Activated T-cell treated with anti-CD3 and anti-CD28 coated beads, Interleukin-2, amount 50 U/mL, for 72 hours (primary cell): ENCODE measurements at places on chromosomes 11 and 22. TPM values are rescaled to one million over a fixed set of nuclear protein-coding genes. Genes with fewer than 3 reads are reported as not detected.

Gene TEX12
- total RNA-seq = 0.32 TPM

- H3K27me3 ChIP-seq = peaks cover 4% of the 10 kb centered on the region
- H3K27ac ChIP-seq = no peak overlapping the region
- DNase-seq = no peak
- H3K4me1 ChIP-seq = peaks cover 15% of the 10 kb centered on the region
Observed at GRCh38 chr11:118618115-118618990, 10.9 kb downstream of the PHLDB1 start.

Gene SEPTIN5
- total RNA-seq = 1.8 TPM

Gene PAX6
- 0.76 TPM for total RNA-seq

Gene IL10RA
- 123 TPM for total RNA-seq

GRCh38 chr11:24521601-24522000 lies 24.7 kb downstream of the LUZP2 start:
- no peaks in the 10 kb centered on the region for H3K4me1 ChIP-seq
- no peak overlapping the region for H3K27ac ChIP-seq
- H3K36me3 ChIP-seq = no peaks in the 10 kb centered on the region
- no peak overlapping the region for H3K4me3 ChIP-seq
- H3K27me3 ChIP-seq = no peaks in the 10 kb centered on the region
- DNase-seq = no peak

- no peak for DNase-seq
- no peaks in the 10 kb centered on the region for H3K27me3 ChIP-seq
- H3K36me3 ChIP-seq = peaks cover 5% of the 10 kb centered on the region
- H3K27ac ChIP-seq = peak overlapping the region; percentile 43
- peaks cover 72% of the 10 kb centered on the region for H3K4me1 ChIP-seq
Observed at GRCh38 chr11:46671958-46672315, 28.5 kb downstream of the ARHGAP1 start.

Gene PHOX2A
- not detected for total RNA-seq

Gene SCN3B
- total RNA-seq = 0.05 TPM

Gene POLA2
- total RNA-seq = 54.2 TPM

- no peak overlapping the region for H3K4me3 ChIP-seq
- no peak for DNase-seq
- peaks cover 9% of the 10 kb centered on the region for H3K4me1 ChIP-seq
- H3K27me3 ChIP-seq = peaks cover 6% of the 10 kb centered on the region
- peaks cover under 1% of the 10 kb centered on the region for H3K36me3 ChIP-seq
- no peak overlapping the region for H3K27ac ChIP-seq
Observed at GRCh38 chr11:114377612-114378267, 22.6 kb downstream of the C11orf71 start.

DNA sequence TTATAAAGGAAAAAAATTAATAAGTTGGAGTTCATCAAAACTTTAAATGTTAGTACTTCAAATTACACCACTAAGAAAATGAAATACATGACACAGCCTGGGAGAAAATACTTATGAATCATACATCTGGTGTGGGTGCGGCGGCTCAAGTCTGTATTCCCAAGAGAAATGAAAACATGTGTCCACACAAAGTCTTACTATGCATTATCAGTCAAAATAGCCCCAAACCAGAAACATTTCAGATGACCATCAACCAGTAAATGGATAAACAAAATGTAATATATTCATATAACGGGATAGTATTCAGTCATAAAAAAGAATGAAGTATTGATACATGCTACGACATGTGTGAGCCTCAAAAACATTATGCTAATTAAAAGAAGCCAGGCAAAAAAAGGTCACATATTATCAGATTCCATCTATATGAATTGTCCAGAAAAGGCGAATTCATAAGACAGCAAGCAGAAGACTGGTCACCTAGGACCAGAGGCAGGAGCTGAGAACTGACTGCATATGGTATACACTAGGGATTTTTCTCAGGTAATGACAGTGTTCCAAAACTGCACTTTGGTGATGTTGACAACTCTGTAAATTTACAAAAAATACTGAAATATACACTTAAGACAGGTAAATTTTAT lies 5.3 kb upstream of the AKIP1 start:
- H3K27ac ChIP-seq = no peak overlapping the region
- DNase-seq = no peak
- peaks cover 5% of the 10 kb centered on the region for H3K36me3 ChIP-seq
- H3K27me3 ChIP-seq = peaks cover 35% of the 10 kb centered on the region

GRCh38 chr11:63765688-63766241 lies 2.8 kb downstream of the ZFTA start:
- no peak overlapping the region for H3K27ac ChIP-seq
- no peak for DNase-seq
- peaks cover 16% of the 10 kb centered on the region for H3K4me1 ChIP-seq
- H3K4me3 ChIP-seq = no peak overlapping the region
- H3K27me3 ChIP-seq = peaks cover 5% of the 10 kb centered on the region

DNA sequence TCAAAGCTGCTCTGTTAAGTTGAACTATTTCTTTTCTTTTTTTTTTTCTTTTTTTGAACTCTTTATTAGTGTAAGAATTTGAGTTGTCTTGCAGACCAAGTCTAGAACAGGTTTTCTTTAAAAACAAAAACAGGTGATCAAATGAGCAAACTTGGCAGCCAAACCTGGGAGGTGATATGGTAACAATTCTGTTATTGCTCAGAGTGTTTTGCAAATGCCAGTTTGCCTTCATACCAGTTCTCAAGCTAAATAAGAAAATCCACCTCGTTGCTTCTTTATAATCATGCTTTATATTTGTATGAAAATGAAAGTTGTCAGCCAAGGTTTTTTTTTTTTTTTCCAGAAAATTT lies 76.9 kb downstream of the DEPDC5 start:
- peak; percentile 3 for DNase-seq
- H3K27me3 ChIP-seq = no peaks in the 10 kb centered on the region
- H3K4me1 ChIP-seq = peaks cover 28% of the 10 kb centered on the region
- peaks cover 12% of the 10 kb centered on the region for H3K36me3 ChIP-seq

Gene OMP
- total RNA-seq = not detected

Gene SLC6A5
- not detected for total RNA-seq

- H3K27me3 ChIP-seq = peaks cover 21% of the 10 kb centered on the region
- no peak for DNase-seq
- no peak overlapping the region for H3K4me3 ChIP-seq
- no peaks in the 10 kb centered on the region for H3K4me1 ChIP-seq
Observed at GRCh38 chr11:12876988-12877387, 132.1 kb upstream of the RASSF10 start.

GRCh38 chr11:88421530-88421929 lies 84.0 kb upstream of the CTSC start:
- H3K4me3 ChIP-seq = peak overlapping the region; percentile 67
- DNase-seq = peak; percentile 61
- no peaks in the 10 kb centered on the region for H3K27me3 ChIP-seq
- no peaks in the 10 kb centered on the region for H3K36me3 ChIP-seq
- H3K27ac ChIP-seq = peak overlapping the region; percentile 97

Gene MAPK8IP1
- 0.50 TPM for total RNA-seq

DNA sequence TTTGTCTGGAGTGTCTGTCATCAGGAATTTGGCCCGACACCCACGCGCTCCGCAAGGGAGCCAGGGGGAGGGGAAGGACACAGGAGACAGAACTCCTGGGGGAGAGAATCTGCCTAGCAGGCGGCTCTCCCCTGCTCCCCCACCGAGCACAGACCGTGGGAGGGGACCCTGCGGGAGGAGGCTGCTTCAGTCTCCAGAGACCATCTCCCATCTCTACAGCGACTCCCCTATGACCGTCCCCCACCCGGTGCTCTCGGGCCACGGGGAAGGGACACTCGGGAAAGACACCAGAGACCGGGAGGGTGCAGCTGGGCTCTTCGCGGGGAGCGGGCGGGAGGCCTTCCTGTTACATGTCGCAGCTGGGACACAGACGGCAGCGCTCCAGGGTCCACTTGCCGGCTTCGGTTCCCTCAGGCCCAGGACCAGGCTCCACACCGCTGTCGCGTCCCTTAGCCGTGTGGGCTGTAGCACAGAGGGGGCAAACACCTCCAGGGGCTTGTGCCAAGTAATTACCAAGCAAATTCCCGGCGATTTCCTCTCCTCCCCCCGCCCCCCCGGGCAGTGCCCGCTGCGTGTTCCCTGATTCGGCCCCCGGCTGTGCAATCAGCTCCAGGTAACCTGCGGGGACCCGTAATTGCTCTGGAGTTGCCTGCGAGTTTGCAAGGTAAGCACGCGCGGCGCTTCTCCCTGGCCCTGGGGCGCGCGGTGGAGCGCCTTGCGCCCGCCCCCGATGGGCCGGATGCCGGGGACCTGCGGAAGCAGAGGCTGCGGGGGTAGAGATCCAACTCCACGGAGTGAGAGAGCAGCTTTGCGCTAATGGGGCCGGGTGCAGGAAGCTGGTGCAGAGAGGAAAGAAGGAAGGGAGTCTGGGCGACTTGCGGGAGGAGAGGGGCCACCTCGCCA lies 155.1 kb upstream of the CADM1 start:
- no peak for DNase-seq
- no peaks in the 10 kb centered on the region for H3K4me1 ChIP-seq
- no peak overlapping the region for H3K4me3 ChIP-seq
- H3K36me3 ChIP-seq = no peaks in the 10 kb centered on the region

Gene KCNK4
- 0.35 TPM for total RNA-seq

Gene C11orf21
- 13.6 TPM for total RNA-seq

DNA sequence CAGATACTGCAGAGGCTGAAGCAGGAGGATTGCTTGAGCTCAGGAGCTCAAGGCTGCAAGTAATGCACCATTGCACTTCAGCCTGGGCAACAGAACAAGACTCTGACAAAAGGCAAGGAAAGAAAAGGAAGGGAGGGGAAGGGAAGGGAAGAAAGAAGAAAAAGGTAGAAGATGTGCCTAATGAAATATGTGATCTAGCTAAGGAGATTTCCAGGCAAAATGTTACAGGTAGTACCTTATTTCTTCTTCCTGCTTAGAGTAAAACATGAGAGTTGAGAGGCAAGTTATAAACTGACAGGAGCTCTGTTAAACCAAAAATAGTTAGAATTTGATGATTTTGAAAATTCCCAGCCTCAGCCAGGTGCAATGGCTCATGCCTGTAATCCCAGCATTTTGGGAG lies 4.7 kb upstream of the PELI3 start:
- no peaks in the 10 kb centered on the region for H3K27me3 ChIP-seq
- no peak overlapping the region for H3K27ac ChIP-seq
- H3K36me3 ChIP-seq = peaks cover 2% of the 10 kb centered on the region
- DNase-seq = no peak

DNA sequence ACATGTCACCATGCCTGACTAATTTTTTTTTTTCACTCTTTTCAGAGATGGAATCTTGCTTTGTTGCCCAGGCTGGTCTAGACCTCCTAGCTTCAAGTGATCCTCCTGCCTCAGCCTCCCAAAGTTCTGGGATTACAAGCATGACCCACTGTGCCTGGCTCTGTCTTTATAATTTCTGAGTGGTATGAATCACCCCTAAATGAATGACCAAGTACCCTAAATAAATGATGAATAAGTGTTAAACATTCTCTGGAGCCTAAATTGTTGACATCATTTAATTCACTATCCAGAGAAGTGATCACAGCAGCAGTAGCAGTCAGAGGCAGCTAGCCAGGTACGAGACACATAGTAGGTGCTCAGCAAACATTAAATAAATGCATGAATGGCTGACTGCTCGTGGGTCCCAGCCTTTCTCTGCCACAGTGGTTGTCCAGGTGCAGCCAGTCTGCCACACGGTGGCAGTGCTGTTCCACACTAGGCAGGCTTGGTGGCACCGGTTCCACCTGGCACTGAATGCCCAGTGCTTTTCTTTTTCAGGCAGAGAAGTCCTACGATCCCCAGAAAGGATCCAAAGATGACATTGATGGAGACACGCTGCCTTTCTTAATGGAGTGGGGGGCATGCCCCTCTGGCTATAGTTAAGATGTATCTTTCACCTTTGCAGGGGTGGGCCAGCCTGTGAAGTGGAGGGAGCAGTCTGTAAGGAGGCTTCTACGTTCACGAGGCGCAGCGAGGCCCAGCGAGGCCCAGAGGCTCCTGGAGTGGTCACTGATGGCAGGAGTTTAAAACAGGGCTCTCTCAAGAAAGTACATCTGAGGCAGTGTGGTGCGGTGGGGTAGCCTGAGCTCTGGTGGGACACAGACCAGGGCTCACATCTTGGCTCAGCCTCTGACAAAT lies 8.7 kb upstream of the TTC12 start:
- peak; percentile 79 for DNase-seq
- peaks cover 4% of the 10 kb centered on the region for H3K4me1 ChIP-seq
- H3K27ac ChIP-seq = no peak overlapping the region
- H3K27me3 ChIP-seq = peaks cover 15% of the 10 kb centered on the region
- H3K4me3 ChIP-seq = no peak overlapping the region

Gene FOLH1
- not detected for total RNA-seq

DNA sequence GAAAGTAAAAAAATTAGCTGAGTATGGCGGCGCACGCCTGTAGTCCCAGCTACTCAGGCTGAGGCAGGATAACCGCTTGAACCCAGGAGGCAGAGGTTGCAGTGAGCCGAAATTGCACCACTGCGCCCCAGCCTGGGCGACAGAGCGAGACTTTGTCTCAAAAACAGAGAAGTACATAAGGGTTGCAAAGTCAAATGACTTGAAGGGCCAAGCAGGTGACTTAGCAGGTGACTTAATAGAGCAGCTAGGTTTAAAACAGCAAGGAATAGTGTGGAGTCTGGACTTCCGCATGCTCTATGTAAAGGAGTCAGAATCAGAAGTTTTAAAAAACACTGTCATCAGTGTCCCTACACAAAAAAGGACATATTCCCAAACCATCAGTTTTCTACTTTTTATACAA lies 31.7 kb downstream of the EP300 start:
- DNase-seq = no peak
- peak overlapping the region; percentile 46 for H3K27ac ChIP-seq
- no peak overlapping the region for H3K4me3 ChIP-seq
- no peaks in the 10 kb centered on the region for H3K27me3 ChIP-seq

GRCh38 chr11:111603611-111604130 lies 1.4 kb downstream of the SIK2 start:
- no peak for DNase-seq
- peak overlapping the region; percentile 64 for H3K27ac ChIP-seq
- H3K4me3 ChIP-seq = peak overlapping the region; percentile 92
- no peaks in the 10 kb centered on the region for H3K36me3 ChIP-seq
- H3K4me1 ChIP-seq = peaks cover 29% of the 10 kb centered on the region

Gene RFPL1
- total RNA-seq = not detected

- peak within 1 kb of the TSS; percentile 99 for H3K4me3 ChIP-seq
- H3K27ac ChIP-seq = peak within 1 kb of the TSS; percentile 99
- H3K27me3 ChIP-seq = no peaks in the 10 kb centered on the region
Observed at GRCh38 chr11:110429731-110430266, at the start of gene FDX1. Gene FDX1 (plus strand): TSS chr11:110429948. CDS start chr11:110430121, 173 bp downstream.

- no peaks in the 10 kb centered on the region for H3K36me3 ChIP-seq
- DNase-seq = no peak
- no peaks in the 10 kb centered on the region for H3K4me1 ChIP-seq
- H3K27me3 ChIP-seq = no peaks in the 10 kb centered on the region
- H3K4me3 ChIP-seq = no peak overlapping the region
- H3K27ac ChIP-seq = no peak overlapping the region
Observed at GRCh38 chr11:73453562-73453961, 77.4 kb downstream of the RELT start.

- H3K4me1 ChIP-seq = no peaks in the 10 kb centered on the region
- H3K27ac ChIP-seq = no peak overlapping the region
- H3K4me3 ChIP-seq = no peak overlapping the region
- no peak for DNase-seq
- H3K27me3 ChIP-seq = no peaks in the 10 kb centered on the region
- no peaks in the 10 kb centered on the region for H3K36me3 ChIP-seq
Observed at GRCh38 chr11:104145062-104145461, 18.9 kb downstream of the PDGFD start.

GRCh38 chr11:30245621-30246020 lies 14.8 kb downstream of the FSHB start:
- no peak overlapping the region for H3K4me3 ChIP-seq
- peaks cover 7% of the 10 kb centered on the region for H3K4me1 ChIP-seq
- H3K27ac ChIP-seq = no peak overlapping the region

Gene APOL1
- 32.7 TPM for total RNA-seq

- peak overlapping the region; percentile 71 for H3K27ac ChIP-seq
- H3K4me1 ChIP-seq = peaks cover 60% of the 10 kb centered on the region
- peaks cover 12% of the 10 kb centered on the region for H3K27me3 ChIP-seq
- DNase-seq = no peak
Observed at GRCh38 chr11:10797001-10797400, 11.7 kb downstream of the EIF4G2 start.

Gene DCHS1
- total RNA-seq = 2.1 TPM
